NCI-H1930 (cell line): ENCODE measurements at places on chromosomes 3 and 15.

GRCh38 chr3:121818578-121818977, 16.3 kb downstream of the IQCB1 start:
- DNase-seq, result no peak

GRCh38 chr3:94167796-94168195, 104.9 kb downstream of the NSUN3 start:
- no peak for DNase-seq

DNA sequence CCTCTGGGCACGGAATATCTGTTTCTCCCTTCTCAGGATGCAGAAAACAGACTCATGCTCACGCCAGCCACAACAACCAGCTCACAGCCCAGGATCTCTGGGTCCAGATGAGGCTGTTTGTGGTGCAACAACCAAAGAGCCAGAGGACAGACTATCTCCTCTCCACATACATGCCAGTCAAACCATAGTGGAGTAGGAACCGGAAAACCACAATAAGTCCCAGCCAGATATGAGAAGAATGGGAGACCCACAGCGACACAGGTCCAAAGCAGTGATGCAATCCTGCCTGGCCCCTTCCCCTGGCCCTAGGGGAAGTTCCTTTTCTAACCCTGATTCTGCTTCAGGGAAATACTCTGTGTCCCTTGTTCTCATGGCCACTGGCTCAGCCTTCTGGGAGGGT, 27.6 kb downstream of the MEX3B start:
- DNase-seq, result no peak

GRCh38 chr15:69841113-69841828, 256.4 kb downstream of the TLE3 start:
- DNase-seq, result no peak

GRCh38 chr15:52100807-52101442, 11.7 kb downstream of the BCL2L10 start:
- no peak for DNase-seq

GRCh38 chr3:69052472-69052898, 352 bp upstream of the TMF1 start:
- no peak for DNase-seq

GRCh38 chr3:112293368-112294321, at the start of gene SLC9C1:
TSS of gene SLC9C1 (minus strand) at chr3:112294216. CDS start at chr3:112286791, 7,425 bp downstream.
- peak; percentile 28 for DNase-seq

DNA sequence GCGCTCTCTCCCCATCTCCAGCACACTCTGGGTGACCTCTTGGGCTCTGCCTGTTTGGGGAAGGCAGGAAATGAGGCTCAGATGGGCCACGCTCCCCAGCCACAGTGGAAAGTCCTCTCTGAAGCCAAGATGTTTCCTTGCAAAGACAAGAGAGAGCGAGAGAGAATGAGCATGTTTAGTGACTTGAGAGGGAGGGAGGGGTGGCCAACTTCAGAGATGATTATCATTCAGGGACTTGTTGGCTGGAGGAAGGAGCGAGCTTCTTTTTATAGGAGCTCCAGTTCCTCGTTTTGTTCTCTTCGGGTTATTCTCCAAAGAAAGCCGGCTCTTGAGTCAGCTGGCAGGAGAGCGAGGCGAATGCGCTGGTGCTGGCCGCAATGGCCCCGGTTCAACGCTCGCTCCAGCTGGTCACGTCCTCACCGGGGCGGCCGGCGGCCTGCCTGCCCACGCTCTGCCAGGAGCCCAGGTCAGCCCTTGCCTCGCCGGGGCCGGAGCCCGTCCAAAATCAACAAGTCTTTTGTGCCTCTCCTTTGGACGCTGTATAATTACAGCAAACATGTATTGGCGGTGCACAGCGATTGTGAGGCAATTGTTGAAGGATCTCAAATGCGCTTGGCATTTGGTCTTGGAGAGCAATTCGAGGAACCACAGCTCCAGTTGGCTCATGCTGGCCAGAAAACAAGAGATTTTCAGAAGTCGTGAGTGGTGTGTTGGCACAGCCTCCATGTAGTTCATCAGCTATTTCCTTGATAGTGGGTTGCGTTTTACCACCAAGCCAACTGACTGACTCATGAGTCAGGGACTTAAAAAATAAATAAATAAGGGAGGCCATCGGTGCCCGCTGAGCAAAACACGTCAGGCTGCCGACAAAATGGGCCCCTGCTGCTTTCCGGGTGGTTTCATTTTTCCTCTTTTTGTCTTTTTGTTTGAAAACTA, 288.6 kb downstream of the UACA start:
- no peak for DNase-seq

- DNase-seq, result no peak
Observed at GRCh38 chr3:65288776-65289175, 601.0 kb upstream of the ADAMTS9 start.

GRCh38 chr15:26234976-26235767, 372.0 kb upstream of the ATP10A start:
- DNase-seq, result no peak

- peak; percentile 25 for DNase-seq
Observed at GRCh38 chr3:26712211-26713026, 89.8 kb downstream of the LRRC3B start.
